Frontal cortex (tissue), 4 donors: ENCODE measurements at places on chromosomes 1 and 21. TPM values are rescaled to one million over a fixed set of nuclear protein-coding genes. Genes with fewer than 3 reads are reported as not detected.

DNA sequence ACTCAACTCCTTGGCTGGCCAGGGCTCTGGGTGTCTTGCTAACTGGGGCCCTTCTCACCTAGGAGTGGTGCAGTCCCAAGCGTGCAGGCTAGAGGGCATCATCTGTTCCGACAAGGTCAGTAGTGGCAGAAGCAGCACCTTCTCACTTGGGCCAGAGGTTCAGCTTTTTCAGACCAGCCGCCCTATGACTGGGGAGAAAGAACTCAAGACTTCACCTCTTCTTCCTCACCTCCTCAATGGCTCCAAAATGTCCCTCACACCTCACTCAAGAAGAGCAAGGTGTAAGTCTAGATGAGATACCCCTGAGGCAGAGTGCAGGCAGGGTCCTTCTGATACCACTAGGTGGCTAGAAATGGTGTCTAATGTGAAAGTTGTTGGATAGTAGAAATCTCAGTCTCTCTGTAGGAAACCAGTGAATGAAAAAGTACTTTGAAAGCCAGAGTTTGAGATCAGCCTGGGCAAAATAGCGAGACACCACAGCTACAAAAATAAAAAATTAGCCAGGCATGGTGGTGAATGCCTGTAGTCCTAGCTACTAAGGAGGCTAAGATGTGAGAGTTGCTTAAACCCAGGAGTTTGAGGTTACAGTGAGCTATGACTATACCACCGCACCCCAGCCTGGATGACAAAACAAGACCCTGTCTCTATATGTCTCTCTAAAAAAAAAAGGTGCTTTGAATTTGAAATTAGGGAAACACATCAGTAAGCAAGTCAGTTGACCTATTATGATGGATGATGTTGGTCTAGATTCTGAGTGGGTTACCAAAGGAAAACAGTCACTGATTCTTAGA is 8.6 kb upstream of the IL20 start:
- no peak for DNase-seq

GRCh38 chr1:2242814-2243725 is 15.0 kb downstream of the SKI start:
- peak; percentile 72 for DNase-seq

GRCh38 chr1:3465935-3466321 is 11.5 kb downstream of the ARHGEF16 start:
- DNase-seq: no peak

- DNase-seq: no peak
Observed at GRCh38 chr1:215612391-215612790, 45.3 kb downstream of the KCTD3 start.

DNA sequence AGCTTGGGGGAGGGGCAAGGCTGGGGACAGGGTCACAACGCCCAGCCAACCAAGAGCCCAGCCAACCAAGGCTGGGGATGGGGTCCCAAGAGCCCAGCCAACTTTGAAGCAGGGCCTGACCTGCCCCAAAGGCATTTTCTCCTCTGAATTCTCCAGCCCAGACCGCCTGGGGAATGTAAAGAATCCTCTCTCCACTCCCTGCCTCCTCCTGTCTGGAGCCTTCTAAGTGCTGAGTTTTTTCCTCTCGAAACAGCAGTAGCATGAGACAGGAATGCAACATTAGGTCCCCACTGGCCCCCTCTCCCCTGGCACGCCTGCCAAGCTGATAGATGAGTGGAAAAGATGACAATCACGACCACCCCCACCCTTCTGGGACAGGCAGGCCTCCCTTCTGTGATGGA is 17.0 kb downstream of the C1orf198 start:
- no peak for DNase-seq

DNA sequence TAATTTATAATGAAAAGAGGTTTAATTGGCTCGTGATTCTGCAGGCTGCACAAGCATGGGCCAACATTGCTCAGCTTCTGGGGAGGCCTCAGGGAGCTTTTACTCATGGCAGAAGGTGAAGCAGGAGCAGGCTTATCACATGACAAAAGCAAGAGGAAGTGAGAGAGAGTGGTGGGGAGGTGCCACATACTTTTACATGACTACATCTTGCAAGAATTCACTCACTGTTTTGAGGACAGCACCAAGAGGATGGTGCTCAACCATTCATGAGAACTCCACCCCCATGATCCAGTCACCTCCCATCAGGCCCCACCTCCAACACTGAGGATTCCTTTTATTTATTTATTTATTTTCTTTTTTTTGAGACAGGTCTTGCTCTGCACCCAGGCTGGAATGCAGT is 5.5 kb upstream of the PLEKHM2 start:
- DNase-seq: no peak

GRCh38 chr1:117120774-117121588 is 568 bp downstream of the TRIM45 start:
- DNase-seq: peak; percentile 17

- DNase-seq: no peak
Observed at GRCh38 chr1:79599257-79599656, 592.7 kb upstream of the ADGRL4 start.

DNA sequence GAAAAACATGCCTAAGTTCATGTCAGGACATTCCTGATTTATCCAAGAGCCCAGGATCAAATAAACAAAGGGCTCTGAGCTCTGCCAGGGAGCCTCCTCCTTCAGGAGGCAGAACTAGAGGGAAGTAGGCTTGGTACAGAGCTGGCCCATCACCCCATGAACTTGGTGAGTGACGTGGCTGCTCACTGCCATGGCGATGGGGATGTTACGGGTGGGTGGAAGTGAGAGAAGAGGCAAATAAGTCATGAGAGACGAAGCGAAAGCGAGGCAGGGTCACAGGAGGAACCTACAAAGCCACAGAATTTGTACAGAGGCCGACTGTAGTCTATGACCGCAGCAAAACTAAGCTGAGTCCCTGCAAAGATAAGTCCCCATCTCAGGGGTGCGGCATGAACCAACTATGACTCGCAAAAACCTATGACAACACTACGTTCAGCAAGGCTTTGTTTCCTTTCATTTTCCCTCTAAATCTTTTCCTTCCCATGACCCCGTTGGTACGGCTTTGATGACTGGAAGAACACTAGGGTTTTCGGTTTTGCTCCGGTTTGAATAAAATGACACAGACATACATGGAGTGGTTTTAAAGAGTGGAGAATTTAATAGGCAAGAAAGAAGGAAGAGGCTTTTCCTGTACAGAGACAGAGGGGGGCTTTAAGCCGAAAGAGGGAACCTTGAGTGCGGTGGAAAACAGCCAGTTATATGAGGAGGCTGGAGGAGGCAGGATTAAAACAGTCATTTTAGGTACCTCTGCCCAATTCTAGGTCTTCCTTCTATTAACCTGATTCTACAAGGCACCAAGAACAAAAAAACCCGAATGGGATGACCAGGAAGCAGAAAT is 74.1 kb downstream of the CD46 start:
- no peak for DNase-seq

DNA sequence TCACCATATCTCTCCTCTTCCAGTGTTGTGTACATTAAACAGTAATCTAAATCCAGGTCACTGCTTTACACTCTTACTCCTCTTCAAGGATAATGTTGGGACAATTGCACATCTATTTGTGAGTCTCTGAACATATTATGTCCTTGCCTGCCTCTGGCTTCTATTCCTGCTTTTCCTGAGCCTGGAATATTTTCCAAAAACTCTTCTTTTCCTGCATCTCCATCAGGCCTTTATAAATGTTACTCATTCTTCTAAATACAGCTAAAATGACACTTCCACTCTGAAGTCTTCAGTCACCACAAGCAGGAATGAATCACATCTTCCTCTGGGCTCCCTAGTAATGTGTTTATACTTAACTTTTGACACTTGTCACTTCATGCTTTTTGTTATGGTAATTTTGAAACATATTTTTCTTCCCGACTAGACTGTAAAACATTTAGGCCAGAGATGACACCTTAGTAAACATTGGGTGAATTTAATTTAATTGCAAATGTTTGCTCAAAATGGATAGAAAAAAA is 396.0 kb downstream of the LRRIQ3 start:
- DNase-seq: no peak

DNA sequence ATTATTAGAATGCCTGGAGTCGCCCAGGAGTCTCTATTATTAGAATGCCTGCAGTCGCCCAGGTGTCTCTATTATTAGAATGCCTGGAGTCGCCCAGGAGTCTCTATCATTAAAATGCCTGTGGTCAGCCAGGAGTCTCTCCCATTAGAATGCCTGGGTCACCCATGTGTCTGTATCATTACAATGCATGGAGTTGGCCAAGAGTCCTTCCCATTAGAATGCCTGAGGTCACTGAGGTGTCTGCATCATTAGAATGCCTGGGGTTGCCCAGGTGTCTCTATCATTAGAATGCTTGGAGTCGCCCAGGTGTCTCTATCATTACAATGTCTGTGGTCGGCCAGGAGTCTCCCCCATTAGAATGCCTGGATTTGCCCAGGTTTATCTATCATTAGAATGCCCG is 66.9 kb downstream of the RNF187 start:
- DNase-seq: no peak

DNA sequence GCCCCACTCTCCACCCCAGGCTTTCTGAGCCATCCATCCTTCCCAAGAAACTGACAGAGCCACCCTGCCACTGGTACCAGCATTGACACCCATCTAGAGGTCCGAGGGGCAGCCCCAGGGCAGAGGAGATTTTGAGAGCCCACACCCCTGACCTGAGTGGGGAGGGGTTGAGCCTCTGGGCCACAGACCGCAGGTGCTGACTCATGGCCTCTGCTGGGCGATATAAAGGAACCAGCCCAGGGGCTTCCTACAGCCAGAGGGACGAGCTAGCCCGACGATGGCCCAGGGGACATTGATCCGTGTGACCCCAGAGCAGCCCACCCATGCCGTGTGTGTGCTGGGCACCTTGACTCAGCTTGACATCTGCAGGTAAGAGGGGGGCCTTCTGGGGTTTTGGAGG is at the start of gene PADI4:
TSS of gene PADI4 (plus strand) at position 252 of the 400 bp plus-strand sequence. CDS start at position 278, 26 bp downstream.
- DNase-seq: no peak

- DNase-seq: no peak
Observed at GRCh38 chr1:246302251-246302625, 204.8 kb downstream of the SMYD3 start.

DNA sequence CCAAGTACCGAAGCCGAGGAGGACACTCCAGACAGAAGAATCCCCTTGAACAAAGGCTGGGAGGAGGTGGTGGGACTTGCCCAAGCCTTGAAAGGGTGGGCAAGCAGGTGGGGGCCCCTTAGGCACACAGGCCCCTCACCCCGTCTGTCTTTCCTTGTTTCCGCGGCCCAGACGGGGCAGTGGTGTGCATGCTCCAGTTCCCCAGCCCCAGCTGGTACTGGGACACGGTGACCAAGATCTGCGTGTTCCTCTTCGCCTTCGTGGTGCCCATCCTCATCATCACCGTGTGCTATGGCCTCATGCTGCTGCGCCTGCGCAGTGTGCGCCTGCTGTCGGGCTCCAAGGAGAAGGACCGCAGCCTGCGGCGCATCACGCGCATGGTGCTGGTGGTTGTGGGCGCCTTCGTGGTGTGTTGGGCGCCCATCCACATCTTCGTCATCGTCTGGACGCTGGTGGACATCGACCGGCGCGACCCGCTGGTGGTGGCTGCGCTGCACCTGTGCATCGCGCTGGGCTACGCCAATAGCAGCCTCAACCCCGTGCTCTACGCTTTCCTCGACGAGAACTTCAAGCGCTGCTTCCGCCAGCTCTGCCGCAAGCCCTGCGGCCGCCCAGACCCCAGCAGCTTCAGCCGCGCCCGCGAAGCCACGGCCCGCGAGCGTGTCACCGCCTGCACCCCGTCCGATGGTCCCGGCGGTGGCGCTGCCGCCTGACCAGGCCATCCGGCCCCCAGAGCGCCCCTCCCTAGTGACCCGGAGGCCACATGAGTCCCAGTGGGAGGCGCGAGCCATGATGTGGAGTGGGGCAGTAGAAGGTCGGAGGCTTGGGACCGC is 50.8 kb downstream of the OPRD1 start:
- no peak for DNase-seq

GRCh38 chr21:38488640-38489270 is 9.5 kb downstream of the ERG start:
- DNase-seq: no peak

DNA sequence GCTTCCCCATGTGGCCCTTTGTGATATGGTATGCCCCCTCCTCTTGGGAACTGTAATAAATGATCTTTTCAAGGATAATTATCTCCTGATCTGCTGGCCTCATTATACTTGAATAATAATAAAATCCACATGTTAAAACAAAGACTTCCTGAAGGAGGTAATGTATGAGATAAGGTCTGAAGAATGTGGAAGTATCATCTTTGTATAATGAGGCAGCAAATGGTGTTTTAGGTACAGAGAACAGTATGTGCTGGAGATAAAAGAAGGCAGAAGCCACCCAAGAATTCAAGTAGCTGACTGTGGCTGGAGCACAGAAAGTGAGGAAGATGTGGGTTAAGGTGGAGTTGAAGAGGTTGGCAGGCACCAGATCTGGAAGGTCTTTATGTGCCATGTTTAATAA is 12.8 kb upstream of the COG2 start:
- no peak for DNase-seq

- DNase-seq: no peak
Observed at GRCh38 chr1:10424034-10424433, 6.2 kb upstream of the CENPS start.

GRCh38 chr1:230061801-230062200 is 5.2 kb upstream of the GALNT2 start:
- DNase-seq: no peak

DNA sequence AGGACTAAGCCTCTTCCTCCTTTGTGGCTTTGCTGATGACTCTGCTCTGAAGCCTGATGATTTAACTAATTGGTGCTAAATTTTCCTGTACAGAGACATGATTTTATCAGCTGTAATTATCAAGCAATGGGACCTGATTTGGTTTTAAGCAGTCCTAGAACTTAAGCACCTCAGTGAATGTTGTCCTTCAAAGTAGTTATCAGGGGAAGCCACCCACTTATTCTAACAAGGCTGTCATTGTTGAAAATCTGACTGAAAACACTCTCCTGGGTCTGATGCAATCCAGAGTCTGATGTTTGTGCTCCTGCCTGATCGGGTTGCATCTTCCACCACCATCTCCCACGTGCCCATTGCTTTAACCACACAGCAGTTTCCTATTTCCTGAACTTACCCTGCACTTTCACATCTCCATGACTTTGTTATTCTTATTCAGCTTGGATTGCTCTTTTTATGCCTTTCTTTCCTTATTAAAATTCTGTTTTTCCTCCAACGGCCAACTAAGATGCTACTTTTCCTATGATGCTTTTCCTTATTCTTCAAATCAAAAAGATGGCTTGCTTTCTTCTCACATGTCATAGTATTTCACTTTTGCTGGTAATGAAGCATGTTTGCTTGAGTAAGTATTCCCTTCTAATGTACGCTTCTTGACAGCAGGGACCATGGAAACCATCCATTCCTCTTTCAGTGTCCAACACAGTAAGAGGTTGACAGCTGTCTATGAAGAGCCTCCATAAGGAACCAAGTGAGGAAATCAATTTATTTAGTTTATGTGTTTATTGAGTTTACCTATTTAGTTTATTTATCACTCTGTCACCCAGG is 55.0 kb downstream of the S1PR1 start:
- no peak for DNase-seq

Gene CHI3L2
- 0.41 TPM for total RNA-seq

Gene SZRD1
- 4.1 TPM for total RNA-seq

Gene SELE
- total RNA-seq: under 0.01 TPM

Gene WNT3A
- total RNA-seq: not detected

Gene AKNAD1
- 5.3 TPM for total RNA-seq

Gene GNG12
- total RNA-seq: 21.2 TPM

Gene TIPRL
- 125 TPM for total RNA-seq

Gene DCST2
- total RNA-seq: under 0.01 TPM

Gene OLFML3
- total RNA-seq: 17.5 TPM

Gene NR5A2
- total RNA-seq: under 0.01 TPM

Gene MATN1
- 0.41 TPM for total RNA-seq

Gene ITSN1
- total RNA-seq: 73.8 TPM

Gene C1QA
- total RNA-seq: 8.6 TPM
